ENCODE measurements at places on chromosomes 6 and 20.

GRCh38 chr6:143697076-143697800, 19.5 kb downstream of the PHACTR2 start:
- no peak for DNase-seq

DNA sequence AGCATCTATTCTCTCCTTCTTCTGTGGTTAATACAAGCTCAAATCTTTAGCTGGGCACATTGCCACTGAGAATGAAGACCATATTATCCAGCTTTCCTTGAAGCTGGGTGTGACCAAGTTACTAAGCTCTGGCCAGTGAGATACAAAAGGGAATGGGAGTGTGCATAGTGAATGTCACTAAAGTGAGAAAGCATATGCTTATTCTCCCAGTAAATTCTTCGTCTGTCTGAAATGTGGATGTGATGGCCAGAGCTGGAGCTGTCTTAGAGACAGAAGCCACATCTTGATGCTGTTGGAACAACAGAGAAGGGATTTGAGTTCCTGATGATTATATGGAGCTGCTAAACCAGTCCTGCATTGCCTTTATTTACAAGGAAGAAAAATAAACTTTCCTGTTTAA, 60.1 kb downstream of the SESN1 start:
- no peak for DNase-seq

DNA sequence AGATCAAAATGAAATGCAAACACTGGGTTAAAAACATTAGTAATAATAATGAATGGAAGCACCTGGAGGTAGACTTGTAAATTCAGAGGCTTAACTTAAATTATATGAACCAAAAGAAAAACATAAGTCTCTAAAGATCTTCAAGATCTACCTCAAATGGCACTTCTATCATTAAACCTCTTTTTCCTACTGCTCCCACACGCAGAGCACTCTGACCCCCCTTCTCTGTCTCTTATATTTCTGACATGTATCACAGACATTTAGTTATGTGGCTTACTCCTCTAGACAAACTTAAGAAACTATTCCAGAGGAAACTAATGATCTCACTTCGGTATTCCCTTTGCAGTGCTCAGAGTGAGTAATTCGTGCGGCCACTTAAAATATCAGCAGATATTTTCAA, 1.1 kb downstream of the TBC1D32 start:
- DNase-seq, result no peak

DNA sequence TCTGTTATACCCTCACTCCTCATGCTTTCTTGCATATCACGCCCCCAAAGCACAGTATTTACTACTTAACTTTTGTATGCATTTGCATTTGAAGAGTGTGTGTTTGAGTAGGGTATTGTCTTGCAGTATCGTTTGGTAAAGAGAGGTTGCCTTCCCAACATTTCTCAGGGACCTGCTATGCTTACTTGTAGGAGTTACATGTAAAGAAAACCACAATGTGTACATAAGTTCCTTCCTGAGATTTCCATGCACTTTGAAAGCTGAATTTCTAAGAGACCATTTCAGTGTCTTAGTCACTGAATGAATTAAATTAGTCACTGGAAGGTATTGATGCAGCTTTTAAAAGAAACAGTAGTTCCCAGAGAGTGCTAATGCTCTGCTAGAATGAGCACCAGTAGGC, 159.3 kb upstream of the LAMA2 start:
- DNase-seq, result no peak

DNA sequence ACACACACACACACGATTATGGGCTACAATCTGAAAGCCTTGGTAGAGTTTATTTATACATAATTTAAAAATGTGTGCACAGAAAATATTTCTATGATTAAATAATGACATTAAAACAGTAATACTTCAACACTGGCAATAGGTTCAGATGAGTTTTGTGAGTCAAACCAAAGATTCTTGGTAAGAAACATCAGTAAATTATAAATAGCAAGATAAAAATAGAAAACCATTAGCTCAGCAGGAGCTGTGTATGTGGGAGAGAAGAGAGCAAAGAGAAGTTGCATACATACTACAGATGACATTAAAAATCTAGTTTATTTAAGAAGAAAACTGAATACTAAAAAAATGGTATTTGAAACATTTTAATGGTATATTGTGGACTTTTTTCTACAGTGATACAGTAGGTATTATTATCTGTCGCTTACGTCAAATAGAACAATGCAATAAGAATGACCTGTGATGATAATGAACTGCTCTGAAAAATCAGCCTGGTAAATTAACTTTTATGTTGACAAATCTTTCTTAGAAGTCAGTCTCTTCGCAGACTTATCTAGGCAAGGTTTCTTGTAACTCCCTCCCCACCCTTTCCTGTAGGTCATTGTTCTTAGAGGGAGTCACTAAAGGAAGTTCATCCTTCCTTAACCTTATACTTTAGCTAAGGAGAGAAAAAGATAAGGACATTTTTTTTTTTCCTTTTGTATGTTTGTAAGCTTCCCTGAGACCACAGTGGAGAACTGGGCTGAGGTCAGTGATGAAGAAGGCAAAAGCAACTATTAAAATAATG, 149.3 kb downstream of the GJA1 start:
- no peak for DNase-seq

DNA sequence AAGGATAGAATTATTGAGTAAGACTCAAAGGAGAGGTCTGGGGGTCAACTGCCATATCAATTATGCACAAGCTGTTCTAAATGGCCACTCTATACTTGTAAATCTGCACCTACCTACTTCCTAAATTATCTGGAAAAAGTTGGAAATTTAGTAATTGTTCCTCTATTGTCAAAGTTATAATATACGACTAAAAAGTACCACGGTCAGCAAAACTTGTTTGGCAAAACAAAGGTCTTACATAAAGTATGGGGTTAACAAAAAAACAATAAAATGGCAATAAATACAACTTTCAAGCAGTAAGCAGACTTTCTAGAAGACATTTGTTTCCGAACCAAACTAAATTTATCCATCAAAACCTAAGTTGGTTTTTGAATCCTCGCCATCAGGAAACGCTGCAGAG, 309.7 kb downstream of the FRK start:
- DNase-seq, result no peak

GRCh38 chr6:3512832-3513231, 56.0 kb upstream of the SLC22A23 start:
- DNase-seq, result no peak

GRCh38 chr6:144781836-144782235, 496.7 kb downstream of the UTRN start:
- DNase-seq, result no peak

- no peak for DNase-seq
Observed at GRCh38 chr20:59804871-59805665, 128.4 kb downstream of the SYCP2 start.

DNA sequence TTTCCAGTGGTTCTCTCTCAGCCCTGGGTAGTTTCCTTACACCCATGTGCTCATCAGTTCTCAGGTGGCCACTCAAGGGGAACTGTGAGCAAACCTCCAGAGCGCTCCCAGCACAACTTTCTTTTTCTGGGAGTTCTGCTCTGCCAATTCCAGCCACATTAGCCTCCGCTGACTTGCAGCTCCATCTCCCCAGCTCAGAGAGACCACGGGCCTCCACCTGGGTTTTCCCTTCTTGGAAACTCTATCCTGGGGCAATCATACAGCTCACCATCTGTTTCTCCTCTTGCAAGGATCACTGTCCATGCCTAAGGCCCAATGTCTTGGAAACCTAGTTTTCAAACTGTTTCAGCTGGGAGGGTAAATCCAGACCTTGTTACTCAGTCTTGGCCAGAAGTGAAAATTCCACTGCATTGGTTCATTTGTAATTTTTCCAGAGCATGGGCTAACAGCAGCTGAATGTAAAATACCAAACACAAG, 129.9 kb downstream of the EYA2 start:
- no peak for DNase-seq

DNA sequence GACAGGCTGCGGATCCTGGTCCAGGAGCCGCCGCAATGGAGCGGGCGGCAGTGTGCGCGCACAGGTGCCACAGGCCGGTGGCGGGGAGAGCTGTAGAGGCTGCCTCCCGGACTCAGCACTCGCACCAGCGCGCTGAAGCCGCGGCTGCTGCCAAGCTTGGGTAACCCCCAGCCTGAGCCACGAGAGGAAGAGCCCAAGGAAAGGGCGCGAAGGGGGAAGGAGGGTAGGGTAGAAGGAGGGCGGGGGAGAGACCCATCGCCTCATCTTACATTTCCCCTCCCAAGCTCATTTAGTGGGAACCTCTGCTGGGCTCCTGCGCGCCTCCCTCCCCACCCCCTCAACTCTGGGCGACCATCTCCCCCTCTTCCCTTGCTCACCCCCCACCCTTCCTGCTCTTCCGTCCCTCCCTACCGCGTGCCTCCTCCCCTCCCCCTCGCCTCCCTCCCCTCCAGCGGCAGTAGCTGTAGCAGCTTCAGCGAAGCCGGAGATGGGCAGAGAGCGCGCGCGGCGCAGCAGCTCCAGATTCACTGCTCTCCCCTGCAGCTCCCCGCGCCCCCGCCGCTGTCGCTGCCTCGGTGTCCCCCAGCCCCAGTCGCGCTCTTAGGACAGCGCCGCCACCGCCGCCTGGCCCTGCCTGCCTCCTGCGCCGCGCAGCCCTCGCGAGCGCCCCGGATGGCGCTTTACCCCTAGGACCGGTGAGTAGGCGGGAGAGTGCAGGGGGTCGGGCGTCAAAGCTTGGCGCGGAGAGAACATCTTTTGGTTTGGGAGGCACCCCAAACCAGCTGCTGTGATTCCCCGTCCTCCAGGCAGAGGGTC, at the start of gene FUT9:
FUT9 (plus strand) TSS at position 457 of the 816 bp plus-strand sequence. CDS start 187,182 bp downstream, outside the sequence.
- DNase-seq, result no peak

GRCh38 chr6:134787261-134787877, 162.5 kb downstream of the ALDH8A1 start:
- DNase-seq, result no peak

- DNase-seq, result no peak
Observed at GRCh38 chr6:11923621-11924020, 88.5 kb upstream of the HIVEP1 start.

DNA sequence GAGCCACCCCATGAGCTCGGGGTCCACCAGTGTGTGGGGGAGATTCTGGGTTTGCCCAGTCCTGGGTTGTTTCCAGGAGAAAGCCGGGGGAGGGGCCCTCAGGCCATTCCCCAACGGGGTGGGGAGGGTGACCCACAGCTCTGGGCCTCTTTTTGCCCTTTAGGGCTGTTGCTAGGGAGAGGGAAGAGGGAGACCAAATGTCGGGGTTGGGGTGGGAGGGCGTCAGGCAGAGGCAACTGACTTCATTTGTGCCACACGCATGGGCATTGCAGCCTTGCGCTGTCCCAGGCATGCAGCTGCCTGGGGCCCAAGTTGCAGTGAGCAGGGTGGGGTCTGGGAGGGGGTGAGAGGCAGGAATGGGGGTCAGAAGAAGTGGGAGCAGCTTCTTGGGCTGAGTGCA, 1.9 kb upstream of the CUL9 start:
- no peak for DNase-seq

DNA sequence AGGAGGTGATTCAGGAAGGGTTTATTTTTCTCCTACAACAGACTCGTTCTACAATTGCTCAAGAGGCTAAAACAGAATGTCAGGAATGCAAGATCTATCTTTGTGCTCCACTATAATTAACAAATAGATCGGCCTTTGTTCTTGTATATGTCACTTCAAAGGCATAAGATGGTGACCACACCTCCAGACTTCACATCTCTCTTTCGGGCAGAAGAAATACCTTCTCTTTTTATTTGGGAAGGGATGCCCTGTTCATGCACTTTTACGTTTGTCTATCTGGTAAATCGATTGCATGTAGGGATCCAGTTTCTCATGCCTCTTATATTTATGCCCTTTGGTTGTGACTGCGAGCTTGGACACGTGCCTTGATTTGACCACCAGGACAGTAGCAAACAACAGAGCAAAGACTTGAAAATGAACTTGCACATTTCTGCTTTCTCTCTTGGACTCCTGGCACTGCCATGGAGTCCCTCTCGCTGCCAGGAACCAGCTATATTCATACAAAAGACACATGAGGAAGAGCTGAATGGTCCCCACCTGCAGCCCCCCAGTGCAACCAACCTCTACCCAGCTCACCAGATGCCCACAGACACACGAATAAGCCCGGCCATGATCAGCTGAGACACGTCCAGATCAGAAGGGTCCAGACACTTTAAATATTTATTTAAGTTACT, 219.8 kb upstream of the STXBP5 start:
- DNase-seq, result no peak

- DNase-seq, result no peak
Observed at GRCh38 chr20:1831096-1831495, 64.1 kb upstream of the SIRPA start.

- DNase-seq, result no peak
Observed at GRCh38 chr6:126148853-126149252, 162.5 kb downstream of the TRMT11 start.

GRCh38 chr20:36093025-36093803, 61.3 kb upstream of the EPB41L1 start:
- no peak for DNase-seq
